ENCODE measurements at places on chromosomes 13 and 19.

- no peak for DNase-seq
Observed at GRCh38 chr19:31261019-31261602, 88.1 kb downstream of the TSHZ3 start.

GRCh38 chr13:112117258-112117954, 50.5 kb downstream of the SOX1 start:
- DNase-seq: no peak

DNA sequence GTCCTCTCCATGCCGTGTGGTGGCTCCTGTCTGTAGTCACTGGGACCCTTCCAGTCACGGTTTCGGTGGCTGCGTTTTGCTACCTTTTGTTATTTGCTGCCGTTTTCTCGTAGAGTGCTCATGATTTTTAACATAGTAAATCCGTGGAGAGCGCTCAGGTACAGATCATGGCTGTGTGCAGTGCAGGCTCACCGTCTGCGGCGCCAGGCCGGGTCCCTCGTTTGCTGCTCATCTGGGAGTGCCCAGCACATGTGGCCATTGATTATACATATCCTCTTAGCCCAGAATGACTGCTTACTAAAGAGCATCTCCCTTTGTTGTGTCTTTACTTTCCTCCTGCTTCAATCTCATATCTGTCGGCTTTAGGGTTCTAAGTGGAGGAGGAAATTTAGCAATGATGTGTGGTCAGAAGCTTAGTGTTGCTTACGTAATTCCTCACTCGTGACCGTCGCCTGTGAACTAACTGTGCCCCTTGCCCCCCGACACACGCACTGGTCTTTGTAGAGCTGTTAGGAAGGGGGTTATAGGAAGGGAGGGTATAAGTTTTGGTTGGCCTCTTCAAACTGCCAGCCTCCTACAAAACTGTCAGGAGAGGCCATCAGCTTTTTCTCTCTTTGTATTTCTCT, 31.8 kb downstream of the TFDP1 start:
- DNase-seq: no peak

- DNase-seq: no peak
Observed at GRCh38 chr13:34263681-34264080, 445.7 kb downstream of the RFC3 start.

DNA sequence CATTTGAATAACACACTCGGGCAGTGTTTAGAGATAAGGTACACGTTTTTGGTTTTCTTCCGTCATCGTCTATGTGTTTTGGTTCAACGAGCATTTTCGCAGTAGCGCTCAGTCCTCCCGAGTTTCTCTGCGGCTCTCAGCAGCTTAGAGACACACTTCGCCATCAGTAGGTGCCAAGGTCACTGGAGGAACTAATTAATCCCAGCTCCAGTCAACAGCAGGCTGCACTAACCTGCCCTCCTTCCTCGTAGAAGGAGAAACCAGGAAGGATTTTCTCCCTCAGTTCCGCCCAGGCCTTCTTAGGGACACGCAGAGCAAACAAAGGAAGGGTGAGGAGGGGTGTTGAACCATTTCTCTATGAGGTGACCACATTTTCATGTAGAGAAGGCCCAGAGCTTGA, 12.6 kb downstream of the MBNL2 start:
- DNase-seq: no peak

DNA sequence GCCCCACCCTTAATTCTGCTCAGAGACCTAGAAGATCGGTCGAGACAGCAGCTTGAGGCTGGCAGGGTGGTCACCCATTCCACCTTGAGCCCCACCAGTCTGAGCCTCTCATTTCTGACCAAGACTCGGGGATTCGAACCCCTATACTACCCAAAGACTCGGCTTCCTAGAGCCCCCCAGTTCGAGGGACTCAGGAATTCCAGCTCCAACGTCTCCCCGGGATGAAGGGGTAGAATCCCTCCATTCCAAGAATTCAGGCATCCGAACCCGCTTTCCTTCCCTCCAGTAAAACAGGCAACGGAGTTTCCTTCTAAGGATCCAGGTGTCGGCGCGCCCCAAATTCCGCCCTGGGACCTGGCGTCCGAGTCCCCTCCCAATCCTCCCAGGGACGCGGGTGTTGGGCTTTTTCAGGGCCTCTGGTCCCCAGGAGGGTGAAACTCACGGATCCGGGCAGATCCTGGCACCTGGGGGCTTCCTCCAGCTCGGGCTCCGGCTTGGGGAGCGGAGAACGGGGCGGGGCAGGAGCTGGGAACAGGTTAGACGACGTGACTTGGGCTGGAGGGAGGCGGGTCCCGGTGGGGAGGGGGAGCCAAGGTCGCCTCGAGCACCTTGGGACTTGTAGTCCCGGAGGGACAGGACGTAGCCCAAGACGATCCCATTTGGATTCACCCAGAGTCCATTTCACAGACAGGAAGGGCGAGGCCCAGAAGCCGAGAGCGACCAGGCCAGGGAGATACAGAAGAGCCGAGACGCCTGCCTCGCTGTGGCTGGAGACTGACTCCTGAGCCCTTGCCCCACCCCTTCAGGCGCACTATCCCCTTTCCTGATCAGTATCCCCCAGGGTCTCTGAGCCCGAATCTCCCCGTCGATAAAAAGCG, at the start of gene PPP1R13L:
Gene PPP1R13L, minus strand, starts transcription at position 513 of the 878 bp plus-strand sequence. CDS start 6,751 bp downstream, outside the sequence.
- DNase-seq: no peak

DNA sequence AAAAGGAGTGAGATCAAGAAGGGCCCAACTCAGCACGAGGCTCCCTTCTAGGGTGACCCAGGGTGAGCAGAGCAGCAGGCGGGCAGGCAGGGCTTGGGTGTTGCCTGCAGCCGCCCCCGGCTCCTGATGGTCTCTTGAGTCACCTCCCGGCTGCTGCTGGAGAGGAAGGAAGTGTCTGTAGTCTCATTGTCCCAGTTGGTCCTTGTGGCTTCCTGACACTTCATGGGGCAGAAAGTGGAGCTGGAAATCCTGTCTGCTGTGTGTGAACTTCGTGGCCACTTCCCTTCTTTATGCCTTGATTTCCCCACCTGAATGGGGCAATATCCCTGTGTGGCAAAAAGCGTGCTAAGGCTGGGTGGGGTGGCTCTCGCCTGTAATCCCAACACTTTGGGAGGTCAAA, 2.5 kb downstream of the MAP1S start:
- DNase-seq: no peak

DNA sequence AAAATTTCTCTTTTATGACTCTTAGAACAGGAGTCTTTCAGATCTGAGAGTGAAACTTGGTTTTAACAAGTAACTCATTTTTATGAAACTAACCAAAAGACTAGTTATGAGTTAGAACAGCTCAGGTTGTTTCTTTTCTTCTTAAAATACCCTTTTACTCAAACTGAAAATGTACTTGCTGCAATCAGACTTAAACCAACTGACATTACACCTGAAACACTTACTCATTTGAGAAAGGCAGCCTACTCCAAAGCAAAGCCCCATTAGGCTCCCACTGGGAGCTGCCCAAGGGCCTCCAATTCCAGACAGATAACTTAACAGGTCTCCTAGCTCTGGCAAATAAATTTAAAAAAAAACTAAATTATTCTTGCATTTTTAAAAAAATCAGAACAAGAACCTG, 3.6 kb downstream of the FOXO1 start:
- DNase-seq: no peak

- DNase-seq: no peak
Observed at GRCh38 chr19:44737238-44738071, 11.1 kb upstream of the BCL3 start.

DNA sequence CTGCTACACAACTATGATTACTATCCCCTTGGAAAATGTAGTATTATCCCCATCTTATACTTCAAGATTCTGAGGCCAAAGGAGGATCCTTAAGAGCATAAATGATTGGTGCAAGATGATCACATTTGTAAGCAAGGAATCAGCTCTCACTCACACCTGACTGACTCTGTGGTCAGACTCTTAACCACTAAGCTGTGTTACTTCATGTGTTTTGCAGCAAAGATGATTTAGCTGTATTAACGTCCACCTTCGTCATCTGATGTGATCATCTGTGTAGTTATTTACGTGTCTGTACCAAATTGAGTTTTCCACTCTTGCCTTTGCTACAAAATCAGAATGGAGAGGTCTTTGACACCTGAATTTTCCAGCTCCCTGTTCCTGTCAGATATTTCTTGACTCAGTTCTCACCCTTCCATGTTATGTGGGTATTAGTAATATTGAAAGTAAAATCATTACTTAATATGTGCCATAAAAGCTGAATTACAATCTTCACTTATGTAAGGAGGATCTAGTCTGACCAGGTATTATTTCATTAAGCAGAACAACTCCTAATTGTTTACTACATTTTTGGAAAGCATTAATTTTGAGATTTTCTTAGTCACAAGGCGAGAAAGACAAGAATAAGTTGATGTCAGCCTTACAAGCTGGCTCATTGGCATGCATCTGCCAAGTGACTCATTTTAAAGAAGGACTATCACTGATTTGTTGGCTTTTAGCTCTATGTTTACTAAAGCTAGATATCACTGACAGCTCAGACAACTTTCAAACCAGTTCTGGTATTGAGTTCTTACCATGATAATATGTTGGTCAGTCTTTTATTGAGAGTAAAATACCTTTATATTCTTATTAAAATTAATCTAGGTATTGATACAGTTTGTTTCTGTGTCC, 1279.8 kb upstream of the PCDH9 start:
- no peak for DNase-seq

GRCh38 chr13:52846567-52847321, 1.7 kb downstream of the PCDH8 start:
- DNase-seq: no peak

- no peak for DNase-seq
Observed at GRCh38 chr19:23971598-23971997, 56.9 kb downstream of the ZNF726 start.

DNA sequence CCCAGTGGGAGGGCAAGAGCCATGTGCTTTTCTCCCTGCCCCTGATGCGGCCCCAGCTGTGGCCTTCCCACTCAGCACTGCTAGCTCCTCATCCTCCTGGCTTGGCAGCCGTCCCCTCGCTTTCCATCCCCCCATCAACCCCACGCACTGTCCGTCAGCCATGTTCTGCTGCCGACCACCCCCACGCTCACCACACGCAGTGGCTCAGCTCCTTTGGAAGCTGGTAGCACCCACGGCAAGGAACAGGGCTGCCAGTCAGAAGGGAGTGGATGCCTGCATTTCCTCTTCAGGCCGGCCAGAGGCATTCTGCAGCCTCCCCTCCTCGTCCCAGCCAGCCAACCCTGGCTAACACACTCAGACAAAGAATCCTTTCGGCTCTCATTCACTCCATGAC, 6.3 kb downstream of the CALM3 start:
- no peak for DNase-seq

- DNase-seq: no peak
Observed at GRCh38 chr13:106657104-106657503, 89.2 kb upstream of the ARGLU1 start.

DNA sequence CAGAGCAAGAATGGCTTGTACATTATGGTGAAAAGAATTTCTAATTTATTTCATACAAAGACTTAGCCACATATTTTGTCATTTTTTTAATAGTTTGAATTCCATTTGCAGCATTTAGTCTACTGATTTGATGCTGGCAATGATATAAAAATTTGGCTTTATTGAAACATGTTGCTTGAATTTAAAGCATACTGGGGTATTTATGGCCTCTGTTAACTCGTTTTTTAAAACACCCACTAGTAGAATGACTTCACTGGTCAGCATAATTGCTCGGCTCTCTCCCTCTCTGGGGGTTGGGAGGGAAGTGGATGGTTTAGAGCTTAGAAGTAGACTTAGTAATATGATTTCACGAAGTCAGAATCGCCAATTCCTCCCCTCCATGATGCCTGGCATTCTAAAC, 354.9 kb upstream of the HTR2A start:
- no peak for DNase-seq

DNA sequence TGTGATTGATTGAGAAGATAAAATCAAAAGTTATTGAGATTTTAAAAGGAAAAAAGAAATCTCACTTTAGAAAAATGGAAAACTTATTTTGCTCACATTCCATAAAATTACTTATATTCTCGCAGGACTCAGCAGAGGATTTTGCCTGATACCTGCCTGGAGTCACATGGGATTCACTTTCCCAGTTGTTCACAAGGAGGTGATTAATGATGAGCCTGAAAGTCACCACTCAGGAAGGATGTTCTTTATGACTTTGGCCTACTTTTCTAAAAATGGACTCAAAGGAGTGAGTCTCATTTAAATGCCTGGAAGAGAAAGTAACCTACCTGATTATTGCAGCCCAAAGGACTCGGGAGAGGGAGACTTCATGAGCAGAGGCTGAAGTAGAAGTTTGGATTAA, 34.5 kb upstream of the FAM216B start:
- no peak for DNase-seq

DNA sequence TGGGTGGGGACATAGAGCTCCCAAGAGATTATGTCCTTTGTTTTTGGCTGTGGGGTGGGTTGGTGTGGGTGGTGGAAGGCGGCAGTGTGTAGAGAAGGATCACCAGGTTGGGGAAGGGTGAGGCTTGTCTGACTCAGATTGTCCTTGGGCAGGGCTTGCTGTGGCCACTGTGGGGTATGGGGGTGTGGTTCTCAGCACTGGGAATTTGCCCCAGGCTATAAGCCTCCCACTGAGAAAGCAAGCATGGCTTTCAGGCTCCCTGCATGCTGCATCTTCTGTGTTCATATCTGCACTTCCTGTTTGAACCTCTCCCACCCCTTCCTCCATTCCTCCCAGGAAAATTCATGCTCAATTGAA, 34.9 kb downstream of the DNAJC15 start:
- DNase-seq: no peak

GRCh38 chr13:73767747-73768315, 366.4 kb downstream of the KLF12 start:
- no peak for DNase-seq

- DNase-seq: no peak
Observed at GRCh38 chr13:48923376-48923775, 52.3 kb upstream of the FNDC3A start.

GRCh38 chr19:995051-995827, 5.0 kb upstream of the GRIN3B start:
- DNase-seq: no peak

DNA sequence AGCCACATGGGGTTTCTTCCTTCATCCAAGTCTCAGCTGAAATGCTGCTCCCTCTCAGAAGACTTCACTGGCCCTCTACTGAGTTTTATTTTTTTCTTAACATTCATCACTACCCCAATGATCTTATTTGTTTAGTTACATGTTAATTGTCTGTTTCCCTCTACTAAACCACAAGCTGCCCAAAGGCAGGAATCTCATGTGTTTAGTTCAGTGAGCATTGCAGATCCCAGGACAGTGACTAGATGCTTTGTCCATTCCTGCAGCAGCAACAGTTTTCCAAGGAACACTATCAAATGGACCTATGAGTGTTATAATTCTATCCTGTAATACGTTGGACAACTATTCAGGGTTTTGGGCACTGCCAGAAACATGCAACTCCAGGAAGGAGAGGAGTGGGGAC, 93.1 kb downstream of the RNASEH2B start:
- no peak for DNase-seq

- no peak for DNase-seq
Observed at GRCh38 chr19:38709671-38710415, 34.4 kb downstream of the CAPN12 start.

DNA sequence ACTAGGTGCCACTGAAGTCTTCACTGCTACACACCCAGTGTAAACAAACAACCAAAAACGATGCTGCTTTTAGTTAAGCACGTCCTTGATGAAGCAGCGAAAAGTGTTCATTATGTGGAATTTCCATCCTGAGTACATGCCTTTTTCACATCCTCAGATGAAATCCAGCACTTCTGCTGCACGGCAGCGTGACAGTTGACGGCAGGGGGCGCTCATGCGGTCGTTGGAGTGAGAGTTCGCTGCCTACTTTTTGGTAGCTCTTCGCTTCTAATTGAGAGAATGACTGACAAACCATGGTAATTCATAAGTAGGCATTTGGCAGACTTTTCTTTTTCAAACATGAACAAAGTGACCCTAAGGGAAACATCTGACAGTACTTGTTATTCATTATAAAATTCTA, 1124.9 kb downstream of the EFNB2 start:
- peak; percentile 6 for DNase-seq

All from stimulated activated CD4-positive, alpha-beta T cell treated with anti-CD3 and anti-CD28 coated beads, Interleukin-15, amount 100 ng/mL, for 1 hour (primary cell).